ENCODE measurements at places on chromosomes 13 and 19.
A peak's percentile ranks its signal among the peaks of the same experiment; 100 is the strongest.

DNA sequence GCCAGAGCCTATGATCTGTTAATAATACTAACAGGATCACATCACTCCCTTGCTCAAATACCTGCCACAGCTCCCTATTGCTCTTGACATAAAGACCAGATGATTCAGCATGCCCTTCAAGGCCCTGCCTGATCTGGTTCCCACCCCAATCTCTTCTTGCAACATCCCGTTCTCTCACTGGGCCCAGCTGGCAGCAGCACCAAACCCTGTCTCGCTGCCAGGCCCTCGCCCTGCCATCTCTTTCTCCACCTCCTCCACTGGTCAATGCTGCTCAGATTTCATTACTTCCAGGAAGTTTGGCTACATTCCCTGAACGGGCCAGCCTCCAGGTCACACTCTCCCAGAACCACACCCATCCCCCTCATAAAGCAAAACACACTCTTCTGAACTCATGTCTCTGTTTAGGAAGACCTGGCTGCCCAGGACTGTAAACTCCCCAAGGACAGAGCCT is 8.6 kb upstream of the BCAT2 start:
- peak; percentile 64 for DNase-seq

DNA sequence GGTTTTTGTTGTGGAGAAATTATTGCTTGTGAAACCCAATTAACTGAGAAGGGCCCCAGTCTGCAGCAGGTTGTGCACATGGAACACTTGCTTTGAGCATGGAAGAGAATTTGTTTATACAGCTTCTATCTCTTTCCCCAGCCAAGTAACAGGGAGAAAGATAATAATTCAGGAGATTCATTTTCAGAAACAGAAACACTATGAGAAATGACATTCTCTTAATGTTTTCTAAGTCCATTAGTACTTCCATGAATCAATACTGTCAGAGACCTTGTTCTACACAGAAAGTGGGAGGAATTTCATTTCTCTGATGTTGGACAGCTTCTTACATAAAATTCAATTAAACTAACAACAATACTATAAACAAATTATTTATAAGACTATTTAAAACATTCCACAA is 446.3 kb downstream of the KLF12 start:
- DNase-seq, result no peak

DNA sequence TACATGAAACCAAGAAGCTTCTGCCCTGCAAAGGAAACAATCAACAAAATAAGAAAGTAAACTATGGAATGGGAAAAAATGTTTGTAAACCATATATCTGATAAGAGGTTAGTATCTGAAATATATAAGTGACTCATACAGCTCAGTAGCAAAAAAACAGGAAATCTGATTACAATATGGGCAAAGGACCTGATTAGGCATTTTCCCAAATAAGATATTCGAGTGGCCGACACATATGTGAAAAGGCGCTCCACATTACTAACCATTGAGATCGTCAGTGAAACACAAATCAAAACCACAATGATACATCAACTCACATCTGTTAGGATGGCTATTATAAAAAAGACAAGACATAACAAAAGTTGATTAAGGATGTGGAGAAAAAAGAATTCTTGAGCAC is 2818.6 kb upstream of the PCDH20 start:
- DNase-seq, result no peak

DNA sequence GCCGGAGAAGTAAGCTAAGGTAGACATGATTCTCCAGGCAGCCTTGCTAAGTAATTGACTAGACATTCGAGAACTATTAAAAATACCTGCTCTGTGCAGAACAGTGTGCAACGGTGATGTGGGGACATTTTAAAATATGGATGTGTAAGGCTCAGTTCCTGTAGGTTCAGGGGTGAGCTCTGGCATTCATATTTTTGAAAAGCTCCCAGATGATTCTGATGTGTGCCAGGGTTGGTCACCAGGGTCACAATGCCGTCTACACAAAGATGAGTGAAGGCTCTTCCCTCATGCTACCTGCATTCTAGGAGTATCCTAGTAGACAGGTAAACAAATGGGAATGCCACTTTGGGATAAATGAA is 702 bp upstream of the EPSTI1 start:
- DNase-seq, result no peak

GRCh38 chr13:43185226-43185625 is 161.8 kb downstream of the DNAJC15 start:
- DNase-seq, result no peak

DNA sequence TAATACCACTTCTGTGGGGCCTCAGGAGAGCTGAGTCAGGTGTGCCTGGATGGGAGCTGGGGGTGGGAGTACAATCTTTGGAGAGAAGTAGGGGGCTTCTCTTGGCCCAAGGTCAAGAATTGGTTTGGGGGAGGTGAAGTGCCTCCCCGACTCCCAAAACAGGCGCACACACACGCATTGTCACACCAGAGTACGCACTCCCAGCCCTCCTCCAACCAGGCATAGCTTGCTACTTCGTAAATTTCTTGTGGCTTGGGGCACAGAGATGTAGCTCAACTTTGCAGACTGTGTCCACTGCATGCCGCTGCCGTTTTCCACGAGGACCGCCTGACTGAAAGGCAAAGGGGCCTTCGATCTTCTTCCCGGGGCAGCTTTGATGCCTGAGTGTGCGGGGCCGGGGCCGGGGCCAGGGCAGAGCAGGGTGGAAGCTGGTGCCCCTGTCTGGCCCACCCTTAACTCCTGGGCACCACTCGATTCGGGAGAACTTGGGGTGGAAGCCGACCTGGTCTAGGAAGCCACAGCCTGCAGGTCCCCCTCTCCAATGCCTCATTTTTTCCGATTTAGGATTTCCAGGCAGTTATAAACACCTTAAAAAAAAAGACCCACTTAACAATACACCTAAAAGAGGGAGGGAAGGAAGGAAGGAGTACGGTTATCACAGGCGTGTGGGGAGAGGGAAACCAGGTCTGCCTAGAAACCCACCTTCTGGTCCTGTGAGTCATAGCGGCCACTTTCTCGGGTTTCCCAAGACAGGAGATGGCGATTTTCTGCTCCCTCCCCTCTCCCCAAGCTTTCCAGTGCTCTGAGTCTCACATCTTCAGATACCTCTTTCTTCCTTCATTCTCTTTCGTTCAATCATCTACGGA is 5.8 kb upstream of the TSHZ3 start:
- no peak for DNase-seq

- no peak for DNase-seq
Measured at GRCh38 chr13:78121459-78122348, 203.1 kb upstream of the EDNRB start.

GRCh38 chr19:41339936-41340335 is 13.8 kb downstream of the TGFB1 start:
- no peak for DNase-seq

GRCh38 chr13:78586706-78587105 is 16.6 kb downstream of the POU4F1 start:
- no peak for DNase-seq

DNA sequence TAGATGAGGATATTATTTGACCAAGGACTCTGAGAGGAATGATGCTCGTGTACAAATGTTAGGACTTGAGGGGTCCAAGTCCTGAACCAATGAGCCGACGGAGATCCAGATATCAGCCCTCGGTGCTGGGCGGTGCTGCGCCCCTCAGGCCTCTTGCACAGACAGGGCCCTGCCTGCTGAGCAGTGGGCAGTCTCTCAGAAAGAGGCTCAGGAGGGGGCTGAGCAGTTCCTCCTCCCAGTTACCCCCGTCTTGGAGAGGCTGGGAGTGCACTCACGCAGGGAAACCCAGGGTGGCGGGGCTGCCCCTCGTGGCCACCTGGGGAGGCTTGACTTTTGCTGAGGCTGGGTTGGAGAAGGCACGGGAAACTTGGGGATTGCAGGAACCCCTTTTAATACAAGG is 18.4 kb downstream of the TEX29 start:
- no peak for DNase-seq

GRCh38 chr19:14115756-14116155 is 1.8 kb downstream of the PRKACA start:
- no peak for DNase-seq

GRCh38 chr13:61880578-61881283 is 465.1 kb upstream of the PCDH20 start:
- no peak for DNase-seq

DNA sequence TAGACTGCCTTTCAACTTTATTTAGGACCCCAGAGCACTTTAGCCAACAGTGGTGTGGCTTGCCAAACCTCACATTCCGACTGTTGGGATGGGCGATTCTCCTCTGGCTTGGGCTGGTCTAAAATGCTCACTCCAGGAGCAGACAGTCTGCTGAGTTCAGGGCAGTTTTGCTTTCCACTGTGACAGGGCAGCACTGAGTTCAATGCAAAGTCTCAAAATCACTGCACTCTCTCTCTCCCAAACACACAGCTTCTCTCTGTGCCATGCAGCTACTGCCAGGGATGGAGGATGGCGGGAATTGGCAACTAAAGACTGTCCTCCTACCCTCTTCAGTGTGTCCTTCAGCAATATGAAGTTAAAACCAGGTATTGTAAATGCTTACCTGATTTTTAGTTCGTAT is 13.2 kb downstream of the NAPSA start:
- no peak for DNase-seq

DNA sequence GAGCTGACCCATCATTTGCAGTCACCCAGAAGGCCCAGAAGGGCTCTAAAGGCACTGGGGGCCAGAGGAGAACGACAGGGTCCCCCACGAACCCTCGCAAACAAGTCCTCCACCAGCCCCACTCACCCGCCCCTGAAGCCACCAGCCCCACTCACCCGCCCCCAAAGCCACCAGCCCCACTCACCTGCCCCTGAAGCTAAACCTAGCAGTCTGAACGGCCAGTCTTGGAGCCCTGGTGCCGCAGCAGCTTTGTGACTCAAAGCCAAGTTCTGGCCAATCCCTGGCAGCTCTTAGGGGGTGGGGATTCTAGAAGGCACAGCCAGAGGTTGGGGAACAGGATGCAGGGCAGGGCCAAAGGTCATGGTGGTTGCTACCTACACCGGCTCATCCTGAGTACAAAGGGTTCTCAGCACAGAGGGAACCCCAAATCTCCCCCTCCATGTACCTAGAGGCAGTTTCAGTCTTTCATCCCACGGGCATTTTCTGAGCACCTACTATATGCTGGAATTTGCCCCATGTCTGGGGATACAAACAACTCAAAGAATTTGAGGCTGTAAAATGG is at the start of gene IQCN:
Gene IQCN, minus strand, starts transcription at position 234 of the 562 bp plus-strand sequence. CDS start 4,974 bp downstream, outside the sequence.
- peak; percentile 80 for DNase-seq

DNA sequence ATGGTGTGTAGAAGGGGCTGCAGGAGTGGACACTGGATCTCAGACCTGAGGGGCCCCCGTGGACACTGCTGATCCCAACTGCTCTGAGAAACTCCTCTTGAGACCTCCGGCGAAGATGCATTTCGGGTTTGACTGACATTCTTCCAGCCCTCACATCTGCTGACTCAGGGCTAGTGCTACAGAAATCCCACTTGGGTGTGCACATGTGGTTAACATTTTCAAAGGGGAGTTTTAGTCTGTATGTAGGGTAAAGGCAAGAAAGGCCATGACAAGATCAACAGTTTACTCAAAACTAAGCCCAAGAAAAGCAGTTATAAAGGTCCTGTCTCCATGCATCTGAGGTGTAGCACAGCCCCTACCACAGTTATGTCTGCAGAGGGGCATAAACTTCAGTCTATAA is 31.2 kb downstream of the DLEU7 start:
- DNase-seq, result no peak

DNA sequence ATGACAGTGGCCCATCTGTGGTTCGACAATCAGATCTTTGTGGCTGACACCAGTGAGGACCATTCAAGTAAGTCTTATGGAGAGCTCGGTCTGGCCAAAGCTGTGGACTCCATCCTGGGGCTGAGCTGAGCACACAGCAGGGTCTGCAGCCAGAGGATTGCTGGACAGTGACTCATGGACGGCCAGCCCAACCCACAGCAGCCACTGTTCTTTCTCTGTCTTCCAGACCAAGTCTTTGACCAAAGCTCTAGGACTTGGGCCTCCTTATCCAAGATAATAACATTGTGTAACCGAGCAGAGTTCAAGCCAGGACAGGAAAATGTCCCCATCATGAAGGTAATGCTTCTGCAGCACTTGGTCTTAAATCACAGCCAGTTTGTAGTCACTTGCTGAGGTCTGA is 12.4 kb downstream of the ATP12A start:
- DNase-seq, result no peak

DNA sequence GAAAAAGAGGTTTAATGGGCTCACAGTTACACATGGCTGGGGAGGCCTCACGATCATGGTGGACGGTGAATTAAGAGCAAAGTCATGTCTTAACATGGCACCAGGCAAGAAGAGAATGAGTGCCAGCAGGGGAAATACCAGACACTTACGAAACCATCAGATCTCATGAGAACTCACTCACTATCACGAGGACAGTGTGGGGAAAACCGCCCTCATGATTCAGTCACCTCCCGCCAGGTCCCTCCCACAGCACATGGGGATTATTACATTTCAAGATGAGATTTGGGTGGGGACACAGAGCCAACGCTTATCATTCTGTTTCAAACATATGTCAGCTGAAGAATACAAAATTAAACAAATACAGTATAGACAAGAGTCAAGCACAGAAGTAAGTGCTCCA is 165.1 kb downstream of the PCCA start:
- no peak for DNase-seq

DNA sequence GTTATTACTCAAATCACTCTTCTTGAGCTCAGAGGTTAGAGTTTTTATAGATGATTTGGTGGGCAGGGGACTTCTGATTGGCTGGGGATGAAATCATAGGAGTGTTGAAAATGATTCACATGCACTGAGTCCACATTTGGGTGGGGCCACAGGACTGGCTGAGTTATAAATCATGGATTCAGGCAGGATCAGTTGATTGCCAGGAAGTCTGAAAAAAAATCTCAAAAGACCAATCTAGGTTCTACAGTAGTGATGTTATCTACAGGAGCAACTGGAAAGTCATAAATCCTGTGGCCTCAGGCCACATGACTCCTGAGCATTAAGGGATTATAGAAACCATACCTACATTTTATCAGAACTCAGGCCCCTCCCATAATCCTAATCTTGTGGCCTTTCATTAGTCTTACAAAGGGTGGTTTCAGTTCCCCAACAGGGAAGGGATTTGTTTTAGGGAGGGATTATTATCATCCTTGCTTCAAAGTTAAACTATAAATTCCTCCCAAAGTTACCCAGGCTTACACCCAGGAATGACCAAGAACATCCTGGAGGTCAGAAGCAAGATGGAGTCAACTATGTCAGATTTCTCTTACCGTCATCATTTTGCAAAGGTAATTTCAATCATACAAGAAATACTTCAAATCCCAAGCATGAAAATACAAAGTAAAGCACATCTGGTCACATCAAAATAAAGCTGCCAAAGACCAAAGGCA is 5.6 kb upstream of the CCDC70 start:
- DNase-seq, result no peak

All from ascending aorta (tissue), 2 donors.